ENCODE measurements at places on chromosomes 16 and 17.

- no peak for DNase-seq
Measured at GRCh38 chr17:60284709-60285108, 107.2 kb downstream of the USP32 start.

DNA sequence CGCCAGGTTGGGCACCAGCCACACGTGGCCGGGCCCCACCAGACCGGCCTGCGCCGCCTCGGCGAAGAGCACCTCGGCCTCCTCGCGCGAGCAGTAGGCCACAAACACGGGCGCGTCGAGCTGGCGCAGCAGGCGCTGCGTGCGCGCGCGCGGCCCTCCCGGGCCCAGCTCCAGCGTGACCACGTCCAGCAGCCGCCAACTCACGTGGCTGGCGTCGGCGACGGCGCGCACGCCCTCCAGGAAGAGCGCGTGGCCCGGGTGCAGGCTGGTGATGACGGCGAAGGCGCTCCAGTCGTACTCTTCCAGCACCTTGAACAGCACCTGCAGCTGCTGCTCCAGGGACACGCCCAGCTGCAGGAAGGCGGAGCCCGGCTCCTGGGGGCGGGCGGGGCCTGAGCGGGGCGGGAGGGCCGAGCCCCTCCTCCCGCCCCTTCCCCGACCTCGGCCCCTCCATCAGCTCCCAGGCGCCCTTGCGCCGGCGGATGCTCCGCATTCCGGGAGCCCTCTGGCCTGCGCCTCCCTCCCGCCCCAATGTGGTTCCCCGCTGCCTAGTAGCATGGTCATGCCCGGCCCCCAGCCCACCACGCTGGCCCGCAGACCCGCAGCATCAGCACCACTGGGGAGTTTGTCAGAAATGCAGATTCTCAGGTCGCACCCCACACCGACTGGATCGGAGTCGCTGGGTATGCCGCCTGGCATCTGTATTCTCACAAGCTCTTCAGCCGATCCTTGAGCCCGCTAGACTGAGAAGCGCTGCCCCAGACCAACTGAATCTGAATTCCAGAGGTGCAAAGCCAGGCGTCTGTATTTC, 7.2 kb downstream of the GRIN2C start:
- DNase-seq, result no peak

DNA sequence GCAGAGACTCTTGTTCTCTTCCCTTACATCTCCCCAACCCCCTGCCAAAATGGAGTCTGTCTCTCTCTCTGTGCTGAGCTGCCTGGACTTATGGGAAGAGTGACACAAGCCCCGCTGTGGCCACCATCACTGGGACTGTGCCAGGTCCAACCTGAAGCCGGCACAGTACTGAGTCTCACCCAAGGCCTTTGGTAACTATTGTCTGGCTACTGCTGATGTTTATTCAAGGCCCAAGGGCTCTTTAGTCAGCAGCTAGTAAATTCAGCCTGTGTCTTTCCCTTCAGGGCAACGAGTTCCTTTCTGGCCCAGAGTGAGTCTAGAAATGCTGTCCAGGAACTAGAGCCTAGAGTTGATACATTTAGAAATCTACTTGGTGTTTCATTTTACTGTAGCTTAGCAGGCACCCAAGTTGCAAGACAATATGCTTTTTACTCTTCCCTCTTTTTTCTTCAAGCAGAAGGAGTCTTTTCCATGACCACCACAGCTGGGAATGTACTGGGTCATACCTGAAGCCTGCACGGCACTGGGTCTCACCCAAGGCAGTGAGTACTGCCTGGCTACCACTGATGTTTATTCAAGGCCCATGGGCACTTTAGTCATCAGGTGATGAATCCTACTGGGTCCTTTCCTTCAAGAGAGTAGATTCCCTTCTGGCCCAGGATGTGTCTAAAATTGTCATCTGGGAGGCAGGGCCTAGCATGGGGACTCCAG, 17.7 kb downstream of the EFCAB5 start:
- DNase-seq, result peak; percentile 5

DNA sequence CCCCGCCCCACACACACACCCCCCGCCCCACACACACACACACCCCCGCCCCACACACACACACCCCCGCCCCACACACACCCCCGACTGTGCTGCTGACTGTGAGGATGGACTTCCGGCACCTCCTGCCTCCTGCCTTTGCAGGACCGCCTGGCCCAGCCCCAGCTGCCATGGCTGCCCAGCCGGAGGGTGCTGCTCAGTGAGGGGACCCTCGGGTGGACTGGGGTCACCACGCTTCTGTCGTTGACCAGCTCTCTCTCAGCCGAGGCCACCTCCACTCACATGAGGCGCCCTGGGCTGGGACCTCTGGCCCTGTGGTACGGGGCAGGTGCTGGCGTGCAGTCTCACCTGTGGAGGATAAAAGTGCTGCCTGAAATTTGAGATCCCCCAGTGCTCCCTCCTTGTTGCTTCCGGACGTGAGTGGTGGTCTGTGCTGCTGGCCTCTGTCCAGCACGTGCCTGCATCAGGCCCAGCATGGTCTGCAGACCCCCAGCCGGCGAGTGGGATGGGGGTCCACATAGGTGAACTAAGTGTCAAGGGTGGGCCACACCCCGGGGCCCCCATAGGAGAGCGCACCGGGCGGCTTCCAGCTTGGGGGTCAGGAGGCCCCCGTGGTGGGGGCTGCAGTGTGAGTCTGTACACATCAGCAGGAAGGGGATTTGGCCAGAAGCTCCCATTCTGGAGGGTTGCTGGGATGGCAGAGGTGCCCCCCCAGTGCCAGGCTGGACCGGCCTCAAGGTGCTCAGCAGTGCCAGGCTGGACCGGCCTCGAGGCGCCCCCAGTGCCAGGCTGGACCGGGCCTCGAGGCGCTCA, 11.2 kb downstream of the METRNL start:
- DNase-seq, result no peak

- DNase-seq, result peak; percentile 78
Measured at GRCh38 chr16:64866021-64866420, 255.8 kb downstream of the CDH11 start.
